CD4-positive, alpha-beta T cell (primary cell): ENCODE measurements at places on chromosomes 5 and 9. TPM values are rescaled to one million over a fixed set of nuclear protein-coding genes. Genes with fewer than 3 reads are reported as not detected.

- no peak overlapping the region for H3K4me3 ChIP-seq
- H3K27me3 ChIP-seq: peaks cover 3% of the 10 kb centered on the region
- H3K4me1 ChIP-seq: no peaks in the 10 kb centered on the region
- no peak overlapping the region for H3K27ac ChIP-seq
- H3K36me3 ChIP-seq: no peaks in the 10 kb centered on the region
These were observed 36.0 kb downstream of the BNIP1 start for GRCh38 chr5:173180331-173180730.

GOLM1 gene
- total RNA-seq: 0.22 TPM

TMOD1 gene
- total RNA-seq: 0.20 TPM

DNA sequence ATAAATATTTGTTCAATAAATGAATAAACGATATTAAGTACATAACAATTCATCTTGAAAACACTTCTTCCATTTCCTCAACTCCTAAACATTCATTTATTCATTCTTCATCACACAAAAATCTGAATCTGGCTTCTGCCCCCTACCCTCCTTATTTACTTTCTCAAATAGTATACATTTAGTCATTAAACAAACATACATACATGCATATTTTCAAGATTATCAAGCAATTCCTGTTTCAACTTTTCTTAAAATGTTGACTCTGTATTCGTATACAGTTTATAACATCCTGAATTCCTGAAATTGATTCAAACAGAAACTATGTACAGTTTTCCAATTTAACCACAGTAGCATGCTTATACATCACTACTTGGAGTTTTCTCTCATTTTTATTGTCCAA lies 129.0 kb downstream of the MUSK start:
- H3K27ac ChIP-seq: no peak overlapping the region
- DNase-seq: no peak
- H3K36me3 ChIP-seq: no peaks in the 10 kb centered on the region
- no peaks in the 10 kb centered on the region for H3K27me3 ChIP-seq
- H3K4me3 ChIP-seq: no peak overlapping the region
- H3K4me1 ChIP-seq: no peaks in the 10 kb centered on the region

DNA sequence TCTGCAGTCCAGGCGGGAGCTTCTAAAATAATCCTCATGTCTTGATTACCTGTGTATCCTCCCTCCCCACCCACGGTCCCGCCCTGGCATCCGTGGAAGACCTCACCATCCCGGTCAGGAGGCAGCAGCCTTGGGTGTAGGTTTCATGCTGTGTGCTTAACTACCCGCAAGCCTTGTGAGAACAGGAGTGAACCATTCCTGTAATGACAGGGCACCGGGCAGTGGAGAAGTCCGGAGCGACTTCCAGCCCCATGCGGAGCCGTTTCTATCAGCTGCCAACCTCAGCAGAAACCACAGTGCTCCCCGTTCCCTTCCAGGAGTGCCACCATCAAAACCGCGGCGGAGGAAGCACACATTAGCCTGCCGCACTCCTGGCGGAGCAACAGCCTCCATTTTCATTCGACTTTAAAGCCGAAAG lies 123.5 kb upstream of the LMX1B start:
- H3K36me3 ChIP-seq: no peaks in the 10 kb centered on the region
- no peak overlapping the region for H3K27ac ChIP-seq
- no peak for DNase-seq
- H3K4me3 ChIP-seq: peak overlapping the region; percentile 32
- H3K27me3 ChIP-seq: no peaks in the 10 kb centered on the region

DNA sequence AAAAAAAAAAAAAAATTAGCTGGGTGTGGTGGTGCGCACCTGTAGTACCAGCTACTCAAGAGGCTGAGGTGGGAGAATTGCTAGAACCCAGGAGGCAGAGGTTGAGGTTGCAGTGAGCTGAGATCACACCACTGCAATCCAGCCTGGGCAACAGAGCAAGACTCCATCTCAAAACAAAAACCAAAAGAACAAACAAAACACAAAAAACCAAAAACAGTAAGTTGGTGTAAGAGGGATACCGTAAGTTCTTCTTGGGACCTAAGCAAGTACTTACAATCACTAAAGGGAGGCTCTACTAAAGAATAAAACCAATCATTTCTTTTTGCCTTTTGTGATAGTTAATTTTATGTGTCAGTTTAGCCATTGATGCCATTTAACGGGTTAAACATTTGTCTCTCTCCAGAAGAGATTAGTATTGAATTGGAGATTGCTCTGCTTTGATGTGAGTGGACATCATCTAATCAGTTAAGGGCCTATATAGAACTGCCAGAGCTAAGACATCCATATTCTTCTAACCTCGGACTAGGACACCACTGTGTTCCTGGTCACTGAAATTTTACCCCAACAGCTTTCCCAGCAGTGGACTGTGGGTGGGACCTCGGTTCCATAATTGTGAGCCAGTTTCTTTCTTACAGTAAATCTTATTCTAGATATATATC lies 10.5 kb upstream of the ETF1 start:
- no peak overlapping the region for H3K4me3 ChIP-seq
- H3K36me3 ChIP-seq: peaks cover 52% of the 10 kb centered on the region
- H3K4me1 ChIP-seq: no peaks in the 10 kb centered on the region
- no peaks in the 10 kb centered on the region for H3K27me3 ChIP-seq
- no peak for DNase-seq

- H3K4me3 ChIP-seq: no peak overlapping the region
- H3K27me3 ChIP-seq: no peaks in the 10 kb centered on the region
- no peaks in the 10 kb centered on the region for H3K36me3 ChIP-seq
These were observed 98.7 kb downstream of the ZNF462 start for GRCh38 chr9:106961623-106962022.

FNIP1 gene
- total RNA-seq: 34.7 TPM

DNA sequence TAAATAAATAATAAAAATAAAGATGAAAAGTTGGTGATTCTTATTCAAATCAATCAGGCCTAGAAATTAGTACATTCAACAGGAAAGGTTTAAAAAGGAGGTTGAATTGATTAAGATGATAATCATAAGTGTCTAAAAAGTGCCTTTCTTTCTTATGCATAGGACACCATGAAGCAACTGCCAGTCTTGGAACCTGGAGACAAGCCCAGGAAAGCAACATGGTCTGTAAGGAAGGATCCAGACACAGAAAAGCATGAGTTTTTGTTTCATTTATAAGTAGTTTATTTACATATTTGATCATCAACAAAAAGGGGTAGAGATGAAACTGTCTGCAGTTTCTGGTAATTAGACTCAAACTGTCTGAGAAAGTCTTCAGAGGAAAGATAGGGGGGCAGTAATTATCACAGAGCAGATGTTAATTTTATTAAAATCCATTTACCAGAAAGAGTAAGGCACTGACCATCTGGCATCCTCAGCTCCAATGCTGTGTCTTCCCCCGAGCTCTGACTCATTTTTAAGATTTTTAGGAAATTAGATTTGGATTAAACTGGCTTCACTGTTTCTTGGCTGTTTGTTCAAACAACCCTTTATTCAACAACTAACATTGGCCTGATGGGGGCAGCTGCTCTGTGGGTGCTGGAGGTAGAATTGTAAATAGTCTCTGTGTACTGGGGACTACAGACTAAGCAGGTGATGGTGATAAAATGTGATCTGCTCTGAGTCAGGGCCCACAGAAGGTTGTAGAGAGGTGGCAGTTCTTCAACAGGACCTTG lies 2.7 kb downstream of the RABEPK start:
- peaks cover 30% of the 10 kb centered on the region for H3K4me1 ChIP-seq
- DNase-seq: no peak
- H3K4me3 ChIP-seq: no peak overlapping the region
- no peak overlapping the region for H3K27ac ChIP-seq
- H3K27me3 ChIP-seq: no peaks in the 10 kb centered on the region

TOR4A gene
- total RNA-seq: 0.80 TPM

DNA sequence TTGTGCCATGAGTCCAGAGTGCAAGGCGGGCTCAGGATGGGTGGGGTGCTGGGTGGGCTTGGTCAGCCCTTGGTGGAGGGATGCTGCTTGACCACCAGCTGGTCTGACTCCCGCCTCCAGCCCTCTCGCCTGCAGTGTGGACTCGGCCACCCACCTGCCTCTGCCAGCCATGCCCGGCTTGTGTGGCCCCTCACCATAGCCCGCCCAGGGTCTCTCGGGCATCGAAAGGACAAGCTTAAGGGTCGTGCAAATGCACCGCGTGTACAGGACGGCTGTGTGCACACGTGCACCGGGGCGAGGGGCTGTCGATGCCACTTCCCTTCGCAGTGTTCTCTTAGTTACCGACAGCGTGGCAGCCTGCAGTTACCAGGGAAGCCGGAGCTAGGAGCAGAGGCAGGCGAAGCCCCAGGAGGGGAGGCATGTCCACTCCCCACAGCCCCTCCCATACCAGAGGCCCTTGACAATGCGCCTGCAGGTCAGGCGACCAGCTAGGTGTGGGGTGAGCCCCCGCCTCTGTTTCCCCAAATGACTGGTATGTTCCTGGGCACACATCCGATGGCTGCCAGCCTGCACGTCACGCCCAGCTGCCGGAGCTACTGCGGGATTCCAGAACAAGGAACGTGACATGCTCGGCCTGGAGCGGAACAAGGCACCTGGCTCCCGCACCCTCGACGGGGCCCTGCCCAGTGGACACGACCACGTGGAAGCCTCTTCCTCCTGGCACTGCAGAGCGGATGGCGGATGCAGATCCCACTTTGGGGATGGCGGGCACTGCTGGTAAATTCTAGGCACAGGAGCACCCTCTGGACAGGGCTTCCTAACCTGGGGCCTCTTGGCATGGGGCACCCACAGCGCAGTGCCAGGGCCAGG lies 7.8 kb downstream of the LCN9 start:
- H3K27me3 ChIP-seq: no peaks in the 10 kb centered on the region
- H3K4me1 ChIP-seq: no peaks in the 10 kb centered on the region
- no peaks in the 10 kb centered on the region for H3K36me3 ChIP-seq
- H3K27ac ChIP-seq: no peak overlapping the region

DNA sequence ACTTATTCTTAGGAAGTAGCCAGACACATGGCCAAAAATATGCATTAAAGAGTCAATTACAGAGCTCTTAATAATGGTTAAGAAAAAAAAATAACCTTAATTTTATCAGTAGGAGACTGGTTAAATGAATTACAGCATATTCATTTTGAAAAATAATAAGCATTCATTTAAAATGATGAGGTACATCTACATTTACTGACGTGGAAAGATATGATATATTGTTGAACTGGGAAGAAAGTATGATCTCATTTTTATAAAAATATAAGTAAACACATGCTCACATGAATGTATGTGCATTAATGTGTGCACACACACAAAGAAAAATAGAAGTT lies 250.3 kb downstream of the ENC1 start:
- DNase-seq: no peak
- no peak overlapping the region for H3K4me3 ChIP-seq
- no peaks in the 10 kb centered on the region for H3K27me3 ChIP-seq
- no peak overlapping the region for H3K27ac ChIP-seq

PCA3 gene
- total RNA-seq: not detected

DNA sequence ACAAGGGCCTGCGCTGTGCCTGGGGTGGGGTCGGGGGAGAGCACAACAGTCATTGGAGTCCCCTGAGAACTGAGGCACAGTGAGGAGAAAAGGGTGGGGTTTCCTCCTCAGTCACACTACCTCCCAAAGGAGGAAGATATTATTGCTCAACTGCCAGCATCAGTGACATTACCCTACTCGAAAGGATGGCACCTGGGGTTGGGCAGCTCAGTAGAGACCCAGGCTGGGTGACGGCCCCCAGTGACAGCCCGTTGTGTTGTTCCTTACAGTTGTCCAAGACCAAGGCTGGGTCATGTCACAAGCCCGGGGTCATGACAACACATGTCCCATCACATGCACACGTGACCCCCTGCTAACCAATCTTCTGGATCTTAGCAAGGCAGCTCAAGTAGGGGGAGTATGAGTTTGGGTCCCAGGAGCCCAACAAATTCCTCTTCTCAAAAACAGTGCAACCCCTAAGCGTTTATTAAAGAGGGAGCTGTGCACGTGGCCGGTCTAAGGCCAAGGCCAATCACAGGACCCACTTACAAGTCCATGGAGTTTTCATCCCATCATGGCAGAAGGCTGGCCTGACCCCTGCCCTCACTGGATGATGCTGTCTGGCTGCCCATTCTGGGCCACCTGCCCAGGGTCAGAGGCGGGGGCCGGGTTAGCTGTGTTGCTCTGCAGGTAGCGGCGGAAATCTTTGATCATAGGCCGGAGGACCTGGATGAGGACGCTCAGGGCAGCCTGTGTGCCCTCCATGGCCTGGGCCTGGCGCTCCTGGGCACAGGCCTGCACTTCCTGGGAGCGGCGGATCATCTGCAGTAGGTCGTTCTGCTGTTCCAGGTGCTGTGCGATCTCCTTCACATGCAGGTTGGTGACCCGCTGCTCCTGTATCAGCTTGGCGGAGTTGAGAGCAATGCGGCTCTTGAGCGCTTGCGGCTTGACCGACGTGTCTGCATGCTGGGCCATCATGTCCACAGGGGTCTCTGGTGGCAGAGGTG lies 4.0 kb downstream of the NAIF1 start:
- no peaks in the 10 kb centered on the region for H3K27me3 ChIP-seq
- H3K4me3 ChIP-seq: no peak overlapping the region
- peaks cover 10% of the 10 kb centered on the region for H3K36me3 ChIP-seq

PDE6A gene
- not detected for total RNA-seq

- H3K4me3 ChIP-seq: no peak overlapping the region
- H3K27me3 ChIP-seq: no peaks in the 10 kb centered on the region
- DNase-seq: no peak
These were observed 24.3 kb upstream of the NEURL1B start for GRCh38 chr5:172616730-172617129.

DNA sequence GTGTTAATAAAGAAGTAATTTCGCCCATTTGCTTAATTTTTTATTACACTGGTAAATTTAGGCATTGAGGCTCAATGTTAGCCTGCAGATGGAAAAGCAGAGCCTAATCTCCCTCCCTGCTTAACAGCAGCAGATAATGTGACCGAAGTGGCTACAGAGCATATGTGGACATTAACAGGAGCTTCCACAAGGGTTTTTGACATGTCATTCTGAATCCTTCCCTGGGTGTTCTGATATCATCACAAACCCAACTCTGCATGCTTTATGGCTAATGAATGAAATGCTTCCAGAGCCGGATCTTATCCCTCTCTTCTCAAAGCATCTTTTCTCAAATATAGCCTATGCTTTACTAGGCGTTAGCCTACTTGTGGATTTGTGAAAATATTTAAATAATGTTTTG lies 208.6 kb downstream of the CAAP1 start:
- H3K36me3 ChIP-seq: no peaks in the 10 kb centered on the region
- no peak for DNase-seq
- no peaks in the 10 kb centered on the region for H3K27me3 ChIP-seq
- H3K27ac ChIP-seq: no peak overlapping the region
- no peak overlapping the region for H3K4me3 ChIP-seq

DNA sequence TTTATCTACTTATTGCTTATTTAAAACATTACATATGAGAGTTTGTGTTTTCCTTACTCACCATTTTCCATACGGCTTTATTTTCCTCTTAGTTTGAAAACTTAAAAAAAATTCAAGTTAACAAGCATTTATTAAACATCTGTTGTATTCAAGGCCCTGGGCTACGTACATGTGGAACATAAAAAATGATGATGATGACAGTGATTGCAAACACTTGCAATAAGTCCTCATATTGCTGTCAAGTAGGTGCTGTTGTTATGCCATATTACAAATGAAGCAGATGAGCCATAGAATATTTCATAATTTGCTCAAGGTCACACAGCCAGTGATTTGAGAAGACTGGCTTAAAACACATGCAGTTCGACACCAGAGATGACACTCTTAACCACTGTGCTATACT lies 180.6 kb downstream of the COMMD10 start:
- no peaks in the 10 kb centered on the region for H3K27me3 ChIP-seq
- H3K4me3 ChIP-seq: no peak overlapping the region
- no peaks in the 10 kb centered on the region for H3K36me3 ChIP-seq
- no peaks in the 10 kb centered on the region for H3K4me1 ChIP-seq
- H3K27ac ChIP-seq: no peak overlapping the region

ORM2 gene
- total RNA-seq: not detected

OR13C3 gene
- not detected for total RNA-seq

GRCh38 chr5:96374653-96375052 lies 58.4 kb downstream of the PCSK1 start:
- H3K4me3 ChIP-seq: no peak overlapping the region
- H3K36me3 ChIP-seq: no peaks in the 10 kb centered on the region
- peaks cover under 1% of the 10 kb centered on the region for H3K27me3 ChIP-seq
